ENCODE measurements at places on chromosomes 7 and 10. TPM values are rescaled to one million over a fixed set of nuclear protein-coding genes. Genes with fewer than 3 reads are reported as not detected.

Gene KCNIP2
- total RNA-seq: 174 TPM

Gene MBL2
- total RNA-seq: not detected

Gene FRMD4A
- total RNA-seq: 35.3 TPM

Gene SLC26A3
- not detected for total RNA-seq

Gene FAM25C
- not detected for total RNA-seq

Gene CDK13
- 27.5 TPM for total RNA-seq

Gene MUC3A
- total RNA-seq: 1.0 TPM

Gene NODAL
- not detected for total RNA-seq

- H3K36me3 ChIP-seq: no peaks in the 10 kb centered on the region
- H3K4me3 ChIP-seq: no peak overlapping the region
- no peaks in the 10 kb centered on the region for H3K27me3 ChIP-seq
- no peaks in the 10 kb centered on the region for H3K4me1 ChIP-seq
- H3K27ac ChIP-seq: no peak overlapping the region
- no peak for DNase-seq
Observed at GRCh38 chr10:117946525-117947070, 100.1 kb downstream of the RAB11FIP2 start.

DNA sequence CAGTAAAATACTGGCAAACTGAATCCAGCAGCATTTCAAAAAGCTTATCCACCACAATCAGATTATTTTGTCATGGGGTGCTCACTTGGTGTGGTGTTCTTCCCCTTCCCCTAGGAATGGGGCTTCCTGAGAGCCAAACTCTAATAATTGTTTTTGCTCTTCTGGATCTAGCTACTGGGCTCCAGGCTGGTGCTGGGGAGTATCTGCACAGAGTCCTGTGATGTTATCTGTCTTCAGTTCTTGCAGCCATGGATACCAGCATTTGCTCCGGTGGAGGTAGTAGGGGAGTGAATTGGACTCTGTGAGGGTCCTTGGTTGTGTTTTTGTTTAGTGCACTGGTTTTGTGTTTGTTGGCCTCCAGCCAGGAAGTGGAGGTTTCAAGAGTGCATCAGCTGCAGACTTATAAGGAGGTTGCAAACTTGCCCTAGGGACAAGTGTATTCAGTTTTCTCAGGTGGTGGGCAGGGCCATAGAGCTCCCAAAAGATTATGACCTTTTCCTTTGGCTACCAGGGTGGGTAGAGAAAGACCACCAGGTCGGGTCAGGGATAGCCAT lies 308.5 kb upstream of the MAGI2 start:
- DNase-seq: no peak
- no peaks in the 10 kb centered on the region for H3K36me3 ChIP-seq
- H3K4me1 ChIP-seq: no peaks in the 10 kb centered on the region
- no peak overlapping the region for H3K27ac ChIP-seq
- H3K4me3 ChIP-seq: no peak overlapping the region

- H3K27me3 ChIP-seq: no peaks in the 10 kb centered on the region
- H3K36me3 ChIP-seq: no peaks in the 10 kb centered on the region
- no peaks in the 10 kb centered on the region for H3K4me1 ChIP-seq
- H3K27ac ChIP-seq: no peak overlapping the region
- H3K4me3 ChIP-seq: no peak overlapping the region
- DNase-seq: no peak
Observed at GRCh38 chr7:31204071-31204470, 136.5 kb downstream of the NEUROD6 start.

- H3K36me3 ChIP-seq: no peaks in the 10 kb centered on the region
- H3K27me3 ChIP-seq: no peaks in the 10 kb centered on the region
- no peaks in the 10 kb centered on the region for H3K4me1 ChIP-seq
- no peak overlapping the region for H3K27ac ChIP-seq
- no peak overlapping the region for H3K4me3 ChIP-seq
- DNase-seq: no peak
Observed at GRCh38 chr7:66188645-66189044, 16.5 kb upstream of the TPST1 start.

DNA sequence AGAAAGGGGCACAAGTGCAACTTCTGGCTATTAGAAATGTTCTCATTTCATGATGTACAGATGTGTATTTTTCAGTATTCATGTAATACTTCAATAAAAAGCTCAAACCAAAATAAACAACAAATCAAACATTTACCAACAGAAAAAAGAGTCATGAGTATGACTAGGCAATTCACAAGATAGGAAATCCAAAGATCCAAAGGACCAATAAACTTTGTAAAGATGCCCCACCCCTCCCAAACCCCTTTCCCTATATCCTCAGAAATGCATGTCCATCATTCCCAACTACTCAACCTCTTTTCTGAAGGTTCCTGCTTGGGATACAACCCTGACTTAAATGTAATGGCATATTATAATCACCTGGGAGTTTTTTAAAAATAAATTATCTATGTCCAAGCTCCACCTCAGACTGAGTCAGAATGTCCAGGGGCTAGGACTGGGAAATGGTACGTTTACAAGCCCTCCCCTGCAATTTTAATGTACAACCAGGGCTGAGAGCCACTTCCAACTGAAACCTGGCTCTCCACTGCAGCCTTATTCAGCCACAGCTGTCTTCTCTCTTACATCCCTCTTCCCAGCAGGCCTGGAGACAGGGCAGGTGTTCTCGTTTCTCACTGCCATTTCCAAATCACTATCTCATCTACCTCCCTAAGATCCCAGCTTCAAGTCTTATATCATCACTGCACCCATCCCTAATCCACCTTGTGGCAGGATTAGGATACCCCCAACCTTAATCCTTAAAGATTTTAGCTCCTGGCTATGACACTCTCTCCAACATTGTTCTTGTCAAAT lies 36.5 kb downstream of the COA1 start:
- no peak overlapping the region for H3K4me3 ChIP-seq
- H3K27ac ChIP-seq: no peak overlapping the region
- no peaks in the 10 kb centered on the region for H3K4me1 ChIP-seq
- no peak for DNase-seq
- no peaks in the 10 kb centered on the region for H3K27me3 ChIP-seq
- H3K36me3 ChIP-seq: no peaks in the 10 kb centered on the region

DNA sequence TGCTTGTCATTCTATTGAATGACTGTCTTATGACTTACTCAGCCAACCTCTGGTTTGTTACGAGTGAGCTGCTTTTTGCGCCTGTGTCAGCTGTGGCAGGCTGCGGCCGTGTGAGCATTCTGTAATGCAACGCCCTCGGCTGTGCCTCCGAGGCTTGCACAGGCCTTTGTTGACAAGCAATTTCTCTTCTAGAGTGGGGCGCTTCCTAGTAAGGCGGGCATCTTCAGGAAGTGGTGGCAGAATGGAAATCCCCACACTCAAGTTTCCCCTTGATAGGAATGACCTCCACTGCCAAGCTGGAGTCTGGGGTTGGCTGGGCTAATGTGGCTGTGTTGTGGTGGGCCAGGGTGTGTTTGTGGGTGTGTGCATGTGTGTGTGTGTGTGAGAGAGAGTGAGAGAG lies 20.2 kb upstream of the TMEM178B start:
- no peak overlapping the region for H3K27ac ChIP-seq
- H3K4me1 ChIP-seq: no peaks in the 10 kb centered on the region
- no peaks in the 10 kb centered on the region for H3K36me3 ChIP-seq
- H3K4me3 ChIP-seq: no peak overlapping the region

DNA sequence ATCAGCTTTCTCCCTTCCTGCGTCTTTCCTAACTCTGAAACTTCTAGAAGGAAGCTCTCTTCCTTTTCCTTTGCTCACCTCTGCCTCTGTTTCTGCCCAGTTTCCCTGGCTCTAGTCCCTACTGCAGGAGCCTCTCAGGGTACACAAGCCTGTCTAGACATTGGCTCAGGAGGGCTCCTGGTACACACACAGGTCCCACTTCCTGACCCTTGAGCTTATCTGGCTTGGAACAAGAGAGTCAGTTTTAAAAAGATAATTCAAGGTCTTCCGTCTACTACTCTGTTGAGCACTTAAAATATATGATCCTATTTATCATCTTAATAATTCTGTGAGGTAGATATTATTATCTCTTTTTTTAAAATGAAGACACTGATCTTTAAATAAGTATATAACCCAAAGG lies 140.7 kb downstream of the RTKN2 start:
- no peaks in the 10 kb centered on the region for H3K36me3 ChIP-seq
- no peak overlapping the region for H3K4me3 ChIP-seq
- no peak overlapping the region for H3K27ac ChIP-seq
- H3K4me1 ChIP-seq: no peaks in the 10 kb centered on the region
- no peak for DNase-seq
- no peaks in the 10 kb centered on the region for H3K27me3 ChIP-seq

GRCh38 chr7:16129431-16130110 lies 291.8 kb downstream of the CRPPA start:
- no peak for DNase-seq
- H3K27me3 ChIP-seq: no peaks in the 10 kb centered on the region
- no peaks in the 10 kb centered on the region for H3K36me3 ChIP-seq
- peaks cover 10% of the 10 kb centered on the region for H3K4me1 ChIP-seq

GRCh38 chr7:114152314-114152938 lies 233.6 kb upstream of the PPP1R3A start:
- no peaks in the 10 kb centered on the region for H3K36me3 ChIP-seq
- no peak overlapping the region for H3K27ac ChIP-seq
- no peaks in the 10 kb centered on the region for H3K27me3 ChIP-seq
- H3K4me1 ChIP-seq: no peaks in the 10 kb centered on the region

DNA sequence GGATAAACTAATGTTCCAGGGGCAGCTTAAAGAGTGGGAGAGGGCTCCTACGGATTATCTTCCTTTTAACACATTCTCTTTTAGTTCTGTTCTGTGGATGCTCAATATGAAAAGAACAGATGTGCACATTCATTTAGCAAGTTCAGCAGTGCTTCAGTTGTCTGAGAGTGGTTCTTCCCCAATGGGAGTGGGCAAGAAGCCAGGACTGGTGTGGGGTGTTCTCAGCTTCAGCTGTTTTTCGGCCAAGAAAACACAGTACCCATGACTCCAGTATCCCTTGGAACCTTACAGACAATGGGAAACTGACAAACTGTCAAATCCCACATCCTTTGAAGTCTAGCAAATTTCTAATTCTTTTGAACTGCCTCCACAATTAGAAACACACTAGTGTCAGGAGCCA lies 71.5 kb upstream of the LRRC17 start:
- DNase-seq: no peak
- H3K4me1 ChIP-seq: no peaks in the 10 kb centered on the region
- H3K36me3 ChIP-seq: no peaks in the 10 kb centered on the region
- no peak overlapping the region for H3K4me3 ChIP-seq

DNA sequence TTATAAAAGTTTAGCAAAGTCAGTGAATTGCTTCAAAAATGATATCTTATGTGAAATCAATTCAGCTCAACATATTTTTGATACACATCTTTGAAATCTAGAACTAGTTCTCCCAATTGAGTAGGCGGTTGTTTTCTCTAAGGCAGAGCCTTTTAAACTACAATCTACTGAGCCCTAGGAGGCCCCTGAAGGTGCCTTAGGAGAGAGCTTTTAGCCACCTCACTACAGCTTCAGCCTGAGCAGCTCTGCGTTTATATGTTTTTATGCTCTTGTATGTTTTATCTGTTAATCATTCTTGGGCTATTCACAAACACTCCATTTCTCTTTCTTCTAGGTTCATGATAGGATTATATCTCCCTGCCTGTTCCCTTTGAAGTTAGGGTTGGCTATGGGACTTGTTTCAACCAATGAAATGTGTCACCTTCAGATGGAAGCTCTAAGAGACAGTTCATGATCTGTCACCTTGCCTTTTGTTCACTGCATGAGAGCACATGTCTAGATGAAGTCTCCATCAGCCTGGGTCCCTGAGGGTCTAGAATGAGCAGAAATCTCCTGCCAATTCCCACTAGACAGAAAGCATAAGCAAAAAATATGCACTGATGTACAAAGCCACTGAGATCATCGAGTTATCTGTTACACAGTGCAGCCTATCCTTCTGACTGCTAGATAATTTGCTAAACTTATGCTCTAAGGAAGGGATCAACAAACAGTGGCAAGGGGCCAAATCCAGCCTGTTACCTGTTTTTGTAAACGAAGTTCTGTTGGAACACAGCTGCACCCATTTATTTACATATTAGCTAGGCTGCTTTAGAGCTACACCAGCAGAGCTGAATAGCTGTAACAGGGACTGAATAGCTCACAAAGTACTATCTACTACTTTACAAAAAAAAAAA lies 128.5 kb upstream of the CDK1 start:
- H3K27me3 ChIP-seq: no peaks in the 10 kb centered on the region
- H3K36me3 ChIP-seq: no peaks in the 10 kb centered on the region
- no peaks in the 10 kb centered on the region for H3K4me1 ChIP-seq
- H3K4me3 ChIP-seq: no peak overlapping the region
- no peak overlapping the region for H3K27ac ChIP-seq

GRCh38 chr7:51318886-51319579 lies 2.4 kb upstream of the COBL start:
- H3K4me1 ChIP-seq: peaks cover 5% of the 10 kb centered on the region
- H3K27ac ChIP-seq: no peak overlapping the region
- H3K4me3 ChIP-seq: no peak overlapping the region
- DNase-seq: no peak
- peaks cover 6% of the 10 kb centered on the region for H3K27me3 ChIP-seq

GRCh38 chr7:128356546-128357216 lies 4.8 kb downstream of the PRRT4 start:
- no peak overlapping the region for H3K4me3 ChIP-seq
- no peaks in the 10 kb centered on the region for H3K36me3 ChIP-seq
- peaks cover 5% of the 10 kb centered on the region for H3K27me3 ChIP-seq
- no peak for DNase-seq

- H3K4me3 ChIP-seq: no peak overlapping the region
- H3K27me3 ChIP-seq: no peaks in the 10 kb centered on the region
Observed at GRCh38 chr10:112898540-112899390, 51.3 kb upstream of the TCF7L2 start.

Data from heart left ventricle (tissue), 16 donors.